Placental pericyte (primary cell): ENCODE measurements at places on chromosomes 7 and 10. TPM values are rescaled to one million over a fixed set of nuclear protein-coding genes. Genes with fewer than 3 reads are reported as not detected.

Gene ARID5B
- total RNA-seq: 46.7 and 56.7 TPM in 2 replicates

Gene CELF2
- 2.7 and 11.6 TPM in 2 replicates for total RNA-seq

Gene HOXA6
- total RNA-seq: 0.22 and 4.3 TPM in 2 replicates

Gene LIPN
- total RNA-seq: not detected in 2 replicates

Gene PRLHR
- not detected in 2 replicates for total RNA-seq

Gene SHOC2
- total RNA-seq: 29.3 and 49.8 TPM in 2 replicates

Gene GPR26
- total RNA-seq: not detected in 2 replicates

Gene MAT1A
- total RNA-seq: not detected in 2 replicates

Gene OR2A5
- not detected in 2 replicates for total RNA-seq

Gene SCART1
- total RNA-seq: 2.1 and 3.1 TPM in 2 replicates

Gene CTBP2
- 97.5 and 148 TPM in 2 replicates for total RNA-seq

Gene PILRA
- total RNA-seq: not detected in 2 replicates

Gene DYDC2
- total RNA-seq: not detected in 2 replicates

Gene KCNMA1
- 51.0 and 54.7 TPM in 2 replicates for total RNA-seq

Gene NT5C3A
- total RNA-seq: 18.4 and 20.8 TPM in 2 replicates

Gene MGAM2
- total RNA-seq: not detected in 2 replicates

Gene ABCB1
- total RNA-seq: 2.4 TPM in 1 of 2 replicates, not detected in the other

Gene PTPN12
- total RNA-seq: 63.5 and 102 TPM in 2 replicates

Gene THSD7A
- total RNA-seq: 0.44 and 1.0 TPM in 2 replicates

Gene UBTD1
- 41.6 and 54.0 TPM in 2 replicates for total RNA-seq

Gene CDC123
- 113 and 119 TPM in 2 replicates for total RNA-seq

Gene DLX6
- not detected in 2 replicates for total RNA-seq

Gene CPA2
- 0.22 TPM in 1 of 2 replicates, not detected in the other for total RNA-seq

Gene SFMBT2
- total RNA-seq: 0.22 and 1.0 TPM in 2 replicates

Gene OR2A1
- 0.14 TPM in 1 of 2 replicates, not detected in the other for total RNA-seq

Gene NPM3
- 55.8 and 105 TPM in 2 replicates for total RNA-seq

Gene PLXNA4
- under 0.01 and 1.9 TPM in 2 replicates for total RNA-seq

Gene EPHB6
- total RNA-seq: 2.4 and 26.8 TPM in 2 replicates

Gene CALN1
- total RNA-seq: not detected in 2 replicates

Gene MRM2
- total RNA-seq: 10.9 and 25.6 TPM in 2 replicates

Gene WNT16
- 3.9 TPM in 1 of 2 replicates, not detected in the other for total RNA-seq

Gene CALHM1
- total RNA-seq: not detected in 2 replicates

Gene MLLT10
- total RNA-seq: 39.6 and 41.5 TPM in 2 replicates

Gene PNLIPRP1
- total RNA-seq: not detected in 2 replicates

Gene CPN1
- total RNA-seq: not detected in 2 replicates

Gene AKR1C4
- total RNA-seq: not detected in 2 replicates

Gene ITPRID1
- not detected in 2 replicates for total RNA-seq

Gene CFAP70
- total RNA-seq: 0.44 and 0.57 TPM in 2 replicates

Gene GHRHR
- total RNA-seq: not detected in 2 replicates

Gene VPS26A
- total RNA-seq: 22.9 and 53.8 TPM in 2 replicates

Gene TRIM4
- 12.9 and 26.9 TPM in 2 replicates for total RNA-seq

Gene TBL2
- 81.9 and 90.8 TPM in 2 replicates for total RNA-seq

Gene TMEM229A
- not detected in 2 replicates for total RNA-seq

Gene VWDE
- 0.14 TPM in 1 of 2 replicates, not detected in the other for total RNA-seq

Gene CACNA2D1
- total RNA-seq: 63.0 and 66.6 TPM in 2 replicates
